Mesothelial cell of epicardium (in vitro differentiated cells): ENCODE measurements at places on chromosomes 11 and 22. TPM values are rescaled to one million over a fixed set of nuclear protein-coding genes. Genes with fewer than 3 reads are reported as not detected.
A peak's percentile ranks its signal among the peaks of the same experiment; 100 is the strongest.

- peaks cover 25% of the 10 kb centered on the region for H3K4me1 ChIP-seq
- no peak for DNase-seq
- H3K27ac ChIP-seq: peak within 1 kb of the TSS; percentile 100
- H3K4me3 ChIP-seq: peak within 1 kb of the TSS; percentile 93
- no peaks in the 10 kb centered on the region for H3K27me3 ChIP-seq
These were observed at the start of gene DESI1 for GRCh38 chr22:41620589-41621098. Gene DESI1, minus strand, starts transcription at chr22:41621043. Its CDS starts 204 bp downstream, at chr22:41620839.

DNA sequence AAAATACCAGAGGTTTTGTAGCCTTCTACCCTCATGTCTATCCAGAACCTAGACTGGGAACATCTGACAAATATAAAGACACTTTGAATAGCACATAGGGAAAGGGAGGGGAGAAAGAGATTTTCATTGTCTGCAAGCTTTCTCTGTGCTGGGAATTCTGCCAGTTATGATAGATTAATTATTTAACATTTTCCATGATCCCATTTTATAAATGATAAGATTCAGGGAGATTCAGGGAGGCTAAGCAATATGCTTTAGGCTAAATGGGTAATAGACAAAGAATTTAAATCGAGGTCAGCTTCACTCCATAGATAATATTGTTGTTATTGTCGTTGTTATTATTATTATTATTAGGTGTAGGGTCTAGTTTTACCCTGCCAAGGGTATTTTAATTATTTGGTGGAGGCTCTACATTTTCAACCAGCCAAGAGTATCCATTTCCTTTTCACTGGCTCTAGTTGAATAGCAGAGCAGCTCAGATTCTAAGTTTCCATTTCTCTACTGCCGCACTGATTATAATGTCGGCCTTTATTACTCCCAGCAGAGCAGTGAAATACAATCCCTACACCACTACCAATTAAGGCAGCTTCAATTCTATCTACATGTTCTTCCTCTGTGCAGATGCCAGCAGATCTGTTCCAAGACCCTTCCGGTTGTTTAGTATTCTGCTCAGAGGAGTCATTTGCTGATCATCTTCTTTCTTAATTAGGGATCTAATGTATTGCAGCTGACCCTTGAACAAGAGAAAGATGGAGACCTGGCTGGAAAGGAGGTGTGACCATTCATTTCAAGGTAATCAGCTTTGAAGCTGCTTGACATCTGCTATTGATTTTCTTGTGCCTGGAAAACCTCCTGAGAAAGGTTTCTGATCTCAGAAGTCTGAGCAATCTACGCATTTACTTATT, 23.8 kb upstream of the SYN3 start:
- H3K36me3 ChIP-seq: no peaks in the 10 kb centered on the region
- H3K27ac ChIP-seq: no peak overlapping the region
- no peak overlapping the region for H3K4me3 ChIP-seq
- peaks cover 6% of the 10 kb centered on the region for H3K27me3 ChIP-seq
- DNase-seq: no peak
- H3K4me1 ChIP-seq: no peaks in the 10 kb centered on the region

GRCh38 chr11:100908746-100909145, 220.9 kb downstream of the PGR start:
- H3K4me1 ChIP-seq: no peaks in the 10 kb centered on the region
- H3K27me3 ChIP-seq: no peaks in the 10 kb centered on the region
- H3K4me3 ChIP-seq: no peak overlapping the region
- no peak for DNase-seq
- peaks cover 5% of the 10 kb centered on the region for H3K36me3 ChIP-seq
- H3K27ac ChIP-seq: no peak overlapping the region

DNA sequence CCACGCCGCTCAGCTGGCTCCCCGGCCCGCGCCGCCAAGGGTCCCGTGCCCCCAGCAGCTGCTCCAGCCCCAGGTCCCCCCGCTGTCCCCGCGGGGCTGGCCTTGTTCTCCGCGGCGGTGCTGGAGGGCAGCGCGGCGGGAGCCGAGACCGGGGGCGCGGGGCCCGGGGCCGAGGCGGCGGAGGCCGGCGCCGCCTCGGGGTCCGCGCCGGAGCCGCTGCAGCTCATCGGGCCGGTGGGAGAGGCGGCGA, 128 bp downstream of the TAF10 start:
- H3K27me3 ChIP-seq: no peaks in the 10 kb centered on the region
- peaks cover 22% of the 10 kb centered on the region for H3K36me3 ChIP-seq
- H3K4me3 ChIP-seq: peak overlapping the region; percentile 83
- H3K27ac ChIP-seq: peak overlapping the region; percentile 96
- no peak for DNase-seq
- H3K4me1 ChIP-seq: peaks cover 15% of the 10 kb centered on the region

GRCh38 chr11:35723913-35724312, 61.3 kb downstream of the TRIM44 start:
- H3K27me3 ChIP-seq: no peaks in the 10 kb centered on the region
- H3K36me3 ChIP-seq: peaks cover 29% of the 10 kb centered on the region
- no peak for DNase-seq
- no peak overlapping the region for H3K4me3 ChIP-seq

GRCh38 chr11:116388146-116388545, 384.6 kb downstream of the BUD13 start:
- H3K4me3 ChIP-seq: no peak overlapping the region
- H3K4me1 ChIP-seq: no peaks in the 10 kb centered on the region
- H3K27me3 ChIP-seq: peaks cover 25% of the 10 kb centered on the region
- DNase-seq: no peak
- no peak overlapping the region for H3K27ac ChIP-seq
- no peaks in the 10 kb centered on the region for H3K36me3 ChIP-seq

GRCh38 chr11:61626580-61627380, 45.9 kb upstream of the SYT7 start:
- peak overlapping the region; percentile 89 for H3K27ac ChIP-seq
- no peaks in the 10 kb centered on the region for H3K36me3 ChIP-seq
- H3K27me3 ChIP-seq: no peaks in the 10 kb centered on the region
- H3K4me1 ChIP-seq: peaks cover 47% of the 10 kb centered on the region

DNA sequence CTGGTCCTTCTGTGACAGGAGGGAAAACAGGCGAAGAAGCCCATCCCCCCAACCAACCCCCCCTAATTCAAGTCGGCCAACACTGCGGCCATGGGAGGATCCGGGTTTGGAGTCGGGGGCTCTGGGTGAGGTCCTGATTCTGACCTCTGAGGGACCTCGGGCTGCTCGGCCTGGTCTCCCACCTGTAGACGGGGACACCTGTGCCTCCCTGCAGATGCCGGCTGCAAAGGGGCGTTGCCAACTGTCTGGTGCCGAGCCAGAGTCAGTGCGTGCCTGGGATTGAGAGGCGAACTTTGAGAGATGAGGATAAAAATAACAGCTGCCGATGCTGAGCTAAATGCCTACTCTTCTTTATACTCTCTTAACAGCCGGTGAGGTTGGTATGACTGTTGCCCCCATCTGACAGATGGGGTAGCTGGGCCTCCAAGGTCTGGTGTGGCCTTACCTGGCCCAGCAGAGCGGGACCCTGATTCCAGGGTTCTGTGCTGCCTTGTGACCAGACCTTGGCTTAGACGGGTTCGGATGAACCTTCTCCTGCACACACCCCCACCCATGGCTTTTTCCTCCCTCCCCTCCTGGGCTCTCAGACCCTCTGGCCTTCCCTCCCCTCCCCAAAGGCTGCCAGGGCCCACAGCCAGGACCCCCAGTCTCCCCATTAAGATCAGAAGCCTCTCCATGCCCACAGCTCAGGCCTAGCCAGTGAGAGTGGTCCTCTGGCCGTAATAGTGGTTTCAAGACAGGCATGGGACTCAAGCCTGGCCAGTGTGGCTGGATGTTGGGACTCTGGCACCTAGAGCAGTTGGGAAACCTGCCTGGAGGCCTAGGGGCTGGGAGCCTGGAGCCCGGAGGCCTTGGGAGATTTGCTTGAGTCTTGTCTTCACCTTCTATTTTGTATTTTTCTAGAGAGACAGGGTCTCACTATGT, 41.7 kb downstream of the KCNJ4 start:
- H3K27ac ChIP-seq: peak overlapping the region; percentile 25
- H3K27me3 ChIP-seq: no peaks in the 10 kb centered on the region
- H3K4me3 ChIP-seq: no peak overlapping the region
- no peaks in the 10 kb centered on the region for H3K36me3 ChIP-seq
- no peaks in the 10 kb centered on the region for H3K4me1 ChIP-seq

GRCh38 chr11:129428557-129428956, 52.9 kb downstream of the BARX2 start:
- peaks cover 32% of the 10 kb centered on the region for H3K4me1 ChIP-seq
- peaks cover 22% of the 10 kb centered on the region for H3K36me3 ChIP-seq
- H3K27ac ChIP-seq: no peak overlapping the region
- H3K4me3 ChIP-seq: no peak overlapping the region
- DNase-seq: no peak
- H3K27me3 ChIP-seq: no peaks in the 10 kb centered on the region

- no peak for DNase-seq
- no peak overlapping the region for H3K27ac ChIP-seq
- H3K27me3 ChIP-seq: peaks cover 20% of the 10 kb centered on the region
- H3K36me3 ChIP-seq: peaks cover 3% of the 10 kb centered on the region
- no peak overlapping the region for H3K4me3 ChIP-seq
These were observed 376.5 kb downstream of the NXPE2 start for GRCh38 chr11:115054570-115055538.

- H3K4me1 ChIP-seq: peaks cover 49% of the 10 kb centered on the region
- H3K27me3 ChIP-seq: peaks cover 42% of the 10 kb centered on the region
- H3K4me3 ChIP-seq: peak overlapping the region; percentile 81
These were observed 1165.1 kb downstream of the LRRC4C start for GRCh38 chr11:40294349-40294735.

GRCh38 chr11:80241766-80242165, 800.9 kb upstream of the TENM4 start:
- H3K36me3 ChIP-seq: no peaks in the 10 kb centered on the region
- H3K27me3 ChIP-seq: peaks cover 6% of the 10 kb centered on the region
- no peak overlapping the region for H3K4me3 ChIP-seq
- no peak for DNase-seq
- H3K27ac ChIP-seq: no peak overlapping the region

GRCh38 chr11:3830088-3830487, 10.7 kb downstream of the RHOG start:
- H3K27ac ChIP-seq: no peak overlapping the region
- peaks cover 18% of the 10 kb centered on the region for H3K36me3 ChIP-seq
- H3K4me1 ChIP-seq: peaks cover 5% of the 10 kb centered on the region
- DNase-seq: no peak
- no peaks in the 10 kb centered on the region for H3K27me3 ChIP-seq

DNA sequence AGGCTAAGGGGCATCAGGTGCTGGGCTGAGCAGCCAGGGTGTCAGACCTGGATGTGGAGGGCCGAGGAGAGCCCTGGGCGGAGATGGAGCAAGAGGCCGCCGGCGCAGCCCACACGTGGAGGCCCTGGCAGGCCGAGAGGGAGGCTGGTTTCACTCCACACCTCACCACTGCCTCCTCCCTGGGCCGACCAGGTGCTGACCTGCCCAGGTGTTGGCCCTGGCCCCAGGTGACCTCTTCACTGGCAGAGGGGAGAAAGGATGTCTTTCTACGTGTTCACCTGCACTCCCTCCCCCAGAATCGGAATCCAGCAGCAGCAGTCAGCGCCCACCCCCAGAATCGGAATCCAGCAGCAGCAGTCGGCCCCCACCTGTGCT, 781 bp downstream of the ANO9 start:
- H3K4me3 ChIP-seq: peak overlapping the region; percentile 51
- DNase-seq: no peak
- H3K27me3 ChIP-seq: no peaks in the 10 kb centered on the region
- peaks cover 8% of the 10 kb centered on the region for H3K4me1 ChIP-seq

DNA sequence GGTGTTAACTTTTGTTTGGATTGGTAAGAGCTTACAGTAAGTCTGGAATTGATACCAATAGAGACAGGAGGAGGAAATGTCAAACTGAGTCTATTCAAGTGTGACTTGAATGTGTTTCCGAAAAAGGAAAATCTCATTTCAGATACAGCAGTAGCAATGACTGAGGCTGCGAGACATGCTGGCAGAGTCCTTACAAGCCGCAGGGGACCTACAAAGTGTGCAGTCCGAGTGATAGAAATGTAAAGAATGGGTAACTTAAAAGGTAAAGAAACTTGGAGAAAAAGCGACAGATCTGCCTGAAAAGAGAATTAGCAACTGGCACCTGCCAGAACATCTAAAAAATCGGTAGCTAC, 444 bp downstream of the CWF19L2 start:
- peaks cover 22% of the 10 kb centered on the region for H3K4me1 ChIP-seq
- H3K36me3 ChIP-seq: peaks cover 4% of the 10 kb centered on the region
- peaks cover 16% of the 10 kb centered on the region for H3K27me3 ChIP-seq
- no peak for DNase-seq
- peak overlapping the region; percentile 80 for H3K4me3 ChIP-seq

GRCh38 chr22:18057568-18058209, 20.1 kb upstream of the PEX26 start:
- H3K4me3 ChIP-seq: no peak overlapping the region
- no peak overlapping the region for H3K27ac ChIP-seq
- H3K27me3 ChIP-seq: no peaks in the 10 kb centered on the region
- no peaks in the 10 kb centered on the region for H3K36me3 ChIP-seq
- no peak for DNase-seq

GRCh38 chr11:76885390-76886097, 24.8 kb downstream of the ACER3 start:
- H3K4me1 ChIP-seq: peaks cover 7% of the 10 kb centered on the region
- no peaks in the 10 kb centered on the region for H3K27me3 ChIP-seq
- H3K36me3 ChIP-seq: peaks cover 4% of the 10 kb centered on the region
- no peak for DNase-seq
- no peak overlapping the region for H3K4me3 ChIP-seq
- no peak overlapping the region for H3K27ac ChIP-seq

- no peaks in the 10 kb centered on the region for H3K27me3 ChIP-seq
- peaks cover 16% of the 10 kb centered on the region for H3K36me3 ChIP-seq
- H3K4me3 ChIP-seq: no peak overlapping the region
- peaks cover 42% of the 10 kb centered on the region for H3K4me1 ChIP-seq
- peak overlapping the region; percentile 85 for H3K27ac ChIP-seq
- DNase-seq: no peak
These were observed 149.8 kb downstream of the CCDC34 start for GRCh38 chr11:27213232-27213660.

DNA sequence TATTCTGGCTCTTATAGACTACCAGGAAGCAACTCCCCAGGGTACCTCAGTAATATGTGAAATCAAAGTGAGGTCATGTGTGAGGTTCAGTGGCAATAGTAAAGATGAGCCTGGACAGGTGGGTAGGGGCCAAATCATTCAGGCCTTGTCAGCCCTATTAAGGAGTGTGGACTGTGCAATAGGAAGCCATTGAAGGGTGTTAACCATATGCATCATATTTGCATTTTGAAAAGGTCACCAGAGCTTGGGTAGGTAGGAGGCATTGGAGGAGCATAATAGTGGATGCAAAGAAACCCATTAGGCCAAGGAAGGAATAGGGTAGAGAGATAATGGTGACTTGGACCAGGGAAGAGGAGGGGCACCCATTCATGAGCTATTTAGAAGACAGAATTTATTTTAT, 8.4 kb upstream of the MRPL11 start:
- H3K4me3 ChIP-seq: no peak overlapping the region
- H3K27me3 ChIP-seq: peaks cover 8% of the 10 kb centered on the region
- H3K27ac ChIP-seq: no peak overlapping the region
- DNase-seq: no peak

- DNase-seq: peak; percentile 78
- H3K27me3 ChIP-seq: peaks cover 2% of the 10 kb centered on the region
- peak overlapping the region; percentile 86 for H3K27ac ChIP-seq
- peaks cover 7% of the 10 kb centered on the region for H3K4me1 ChIP-seq
- H3K36me3 ChIP-seq: no peaks in the 10 kb centered on the region
These were observed 14.4 kb upstream of the SERPINH1 start for GRCh38 chr11:75547617-75548058.

The SLC22A9 gene
- not detected in 3 replicates for total RNA-seq

The BCO2 gene
- 38.2 to 43.4 TPM (median 38.9 TPM) in 3 replicates for total RNA-seq

The ALKBH3 gene
- 24.3 to 29.2 TPM (median 26.8 TPM) in 3 replicates for total RNA-seq

The KRTAP5-8 gene
- 0.18 to 0.73 TPM (median 0.25 TPM) in 3 replicates for total RNA-seq

The OR52I2 gene
- not detected in 3 replicates for total RNA-seq

The NEFH gene
- total RNA-seq: 3.4 to 4.3 TPM (median 3.5 TPM) in 3 replicates

The MMP8 gene
- not detected in 3 replicates for total RNA-seq

The LRRC55 gene
- 11.5 to 14.7 TPM (median 13.2 TPM) in 3 replicates for total RNA-seq

The SCUBE2 gene
- total RNA-seq: 1.1 to 1.7 TPM (median 1.5 TPM) in 3 replicates

The SYTL2 gene
- 9.9 to 10.4 TPM (median 10.3 TPM) in 3 replicates for total RNA-seq

The LARGE1 gene
- total RNA-seq: 29.8 to 35.7 TPM (median 32.3 TPM) in 3 replicates
